ENCODE measurements at places on chromosomes 12 and 14. TPM values are rescaled to one million over a fixed set of nuclear protein-coding genes. Genes with fewer than 3 reads are reported as not detected.

DNA sequence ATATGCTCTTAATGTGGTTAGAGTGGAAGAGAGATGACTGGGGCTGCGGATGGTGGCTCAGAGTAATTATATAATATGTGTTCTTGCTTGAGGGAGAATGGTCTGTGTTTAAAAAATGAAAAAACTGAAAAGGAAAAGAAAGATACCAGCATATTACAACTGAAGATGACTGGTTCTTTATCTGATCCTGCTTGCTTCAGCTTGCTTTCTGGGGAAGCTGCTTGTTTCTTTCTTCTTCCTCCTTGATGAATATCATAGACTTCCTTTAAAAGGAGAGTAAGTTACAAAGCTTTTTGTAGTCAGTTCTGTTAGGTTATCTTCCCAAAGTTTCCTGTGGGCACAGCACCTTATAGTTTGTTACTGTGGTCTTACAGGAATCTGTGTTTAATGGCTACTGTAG is 210.9 kb downstream of the ERC1 start:
- DNase-seq: no peak

DNA sequence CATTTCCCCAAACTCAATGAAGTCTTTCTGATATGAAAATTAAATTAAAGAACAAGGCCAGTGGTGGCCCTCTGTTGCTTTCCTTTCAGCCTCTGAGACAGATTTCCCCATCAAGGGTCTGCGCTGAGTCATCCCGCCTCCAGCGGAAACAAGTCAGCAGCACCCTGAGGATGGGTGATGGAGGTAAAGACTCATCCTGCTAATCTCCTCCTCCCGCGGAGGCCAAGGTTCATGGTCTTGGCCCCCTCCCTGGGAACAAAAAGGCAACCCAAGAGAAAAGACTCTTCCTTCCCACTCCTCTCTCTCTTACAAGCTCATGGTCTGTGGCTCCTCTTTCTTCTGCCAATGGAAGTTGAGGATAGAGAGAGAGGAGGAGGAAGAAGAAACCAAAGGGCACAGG is 9.0 kb upstream of the NUMB start:
- DNase-seq: no peak

- no peak for DNase-seq
Observed at GRCh38 chr12:119940897-119941296, 48.1 kb upstream of the BICDL1 start.

GRCh38 chr12:113088037-113088436 is 31.5 kb downstream of the DTX1 start:
- DNase-seq: no peak

DNA sequence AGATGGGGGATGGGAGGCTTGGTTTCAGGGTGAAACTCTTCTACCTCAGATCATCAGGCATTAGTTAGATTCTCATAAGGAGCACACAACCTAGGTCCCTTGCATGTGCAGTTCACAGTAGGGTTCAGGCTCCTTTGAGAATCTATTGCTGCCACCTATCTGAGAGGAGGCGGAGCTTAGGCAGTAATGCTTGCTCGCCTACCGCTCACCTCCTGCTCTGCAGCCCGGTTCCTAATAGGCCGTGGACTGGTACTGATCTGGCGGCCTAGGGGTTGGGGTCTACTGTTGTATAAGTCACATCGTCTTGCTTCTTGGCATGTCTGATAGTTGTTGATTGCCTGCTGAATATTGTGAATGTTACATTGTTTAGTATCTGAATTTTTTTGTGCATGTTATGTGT is 12.2 kb downstream of the SCYL2 start:
- no peak for DNase-seq

DNA sequence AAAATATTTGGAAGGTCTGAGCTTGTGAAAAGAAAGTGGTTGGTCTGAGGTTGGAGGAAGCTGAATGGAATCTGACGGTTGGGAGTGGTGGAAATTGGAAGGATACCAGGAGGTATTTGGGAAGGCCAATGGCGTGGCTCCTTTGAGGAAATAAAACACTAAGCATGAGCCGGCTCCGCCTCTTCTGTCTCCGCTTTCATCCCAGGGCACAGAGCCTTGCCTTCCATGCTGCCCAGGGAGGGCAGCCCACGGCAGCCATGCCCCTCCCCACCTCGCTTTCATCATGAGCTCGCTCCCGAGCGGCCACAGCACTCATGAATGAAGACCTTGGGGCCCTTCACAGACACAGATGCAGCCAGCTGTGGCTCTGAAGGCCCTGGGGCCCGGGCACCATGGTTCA is 36.2 kb downstream of the HSP90AA1 start:
- no peak for DNase-seq

GRCh38 chr14:65864984-65865383 is 452.5 kb downstream of the FUT8 start:
- no peak for DNase-seq

GRCh38 chr14:105331575-105332349 is 17.2 kb downstream of the PACS2 start:
- no peak for DNase-seq

DNA sequence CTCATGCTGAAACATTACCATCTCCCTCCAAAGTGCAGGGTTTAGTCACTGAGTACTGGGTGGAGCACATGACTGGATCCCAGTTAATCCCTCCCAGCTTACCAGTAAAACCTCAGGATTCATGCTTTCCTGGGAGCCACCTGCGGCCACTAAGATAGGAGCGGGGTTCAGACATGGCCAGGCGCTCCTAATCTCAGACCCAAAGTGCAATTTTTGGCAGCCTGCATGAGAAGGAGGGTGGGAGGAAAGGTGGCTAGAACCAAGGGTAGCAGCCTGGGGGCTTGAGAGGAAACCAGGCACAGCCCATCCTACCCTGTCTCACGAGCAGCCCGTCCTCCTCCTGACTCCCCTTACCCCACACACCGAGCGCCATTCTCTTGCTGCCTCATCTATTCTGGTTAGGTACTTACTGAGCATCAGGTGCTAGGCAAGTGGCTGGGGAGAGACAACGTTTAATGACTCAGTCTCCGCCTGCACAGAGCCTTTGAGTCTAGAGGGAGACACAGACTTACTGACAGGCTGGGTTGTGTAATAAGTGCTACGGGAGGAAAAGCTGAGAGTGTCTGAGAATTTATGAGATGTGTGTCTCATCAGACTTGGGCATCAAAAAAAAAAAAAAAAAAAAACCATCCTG is 9.9 kb downstream of the GPRC5A start:
- DNase-seq: no peak

GRCh38 chr12:106380954-106381353 is 23.4 kb downstream of the POLR3B start:
- DNase-seq: no peak

DNA sequence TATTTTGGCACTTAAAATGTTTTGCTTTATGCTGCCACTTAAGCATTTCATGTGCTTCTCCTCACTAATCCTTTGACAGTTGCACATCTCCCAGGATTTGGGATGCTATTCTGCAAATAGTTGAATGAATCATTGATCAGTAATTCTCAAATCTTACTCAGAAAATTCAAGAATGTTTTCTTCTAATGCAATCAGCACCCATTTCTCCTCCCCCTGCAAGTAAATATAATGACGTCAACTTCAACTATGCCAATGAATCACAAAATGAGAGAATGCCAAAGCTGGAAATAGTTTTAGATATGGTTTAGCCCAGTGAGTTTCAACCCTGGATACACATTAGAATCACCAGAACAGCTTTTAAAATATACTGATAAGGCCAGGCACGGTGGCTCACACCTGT is 2.1 kb upstream of the BLOC1S1 start:
- DNase-seq: no peak

DNA sequence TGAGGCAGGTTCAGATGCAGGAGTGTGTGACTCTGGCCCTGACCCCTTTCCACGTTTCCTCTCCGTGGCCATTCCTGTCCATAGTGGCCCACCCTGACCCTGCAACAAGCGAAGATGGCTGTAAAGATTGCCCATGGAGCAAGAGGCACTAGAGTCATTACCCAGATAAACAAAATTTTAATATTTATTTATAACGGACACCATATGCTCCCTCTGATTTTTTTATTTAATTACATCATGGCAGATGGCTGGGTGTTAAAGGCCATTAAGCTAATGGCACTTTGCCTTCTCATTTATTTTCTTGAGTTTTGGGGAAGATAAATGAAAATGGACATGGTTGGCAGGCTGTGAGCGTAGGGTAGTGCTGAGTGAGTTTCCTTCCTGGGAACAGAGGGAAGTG is 58.7 kb downstream of the WSCD2 start:
- no peak for DNase-seq

DNA sequence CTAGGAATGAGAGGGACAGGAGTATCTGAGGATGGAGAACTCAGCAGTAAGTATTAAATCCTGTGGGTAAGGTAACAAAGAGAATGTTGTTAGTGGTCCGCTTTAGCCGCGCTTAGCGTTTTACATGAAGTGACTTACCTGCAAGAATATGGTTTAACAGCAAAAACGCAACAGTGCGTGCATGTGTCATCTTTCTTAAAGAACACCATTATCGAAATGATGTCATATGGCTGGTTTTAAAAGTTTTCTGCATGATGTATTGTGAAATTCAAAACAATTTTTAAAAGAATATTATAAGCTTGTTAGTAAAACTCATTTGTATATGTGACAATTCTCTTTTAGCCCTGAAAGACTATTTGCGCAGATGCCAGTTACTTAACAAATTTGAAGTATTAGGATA is 1.7 kb downstream of the LEMD3 start:
- no peak for DNase-seq

DNA sequence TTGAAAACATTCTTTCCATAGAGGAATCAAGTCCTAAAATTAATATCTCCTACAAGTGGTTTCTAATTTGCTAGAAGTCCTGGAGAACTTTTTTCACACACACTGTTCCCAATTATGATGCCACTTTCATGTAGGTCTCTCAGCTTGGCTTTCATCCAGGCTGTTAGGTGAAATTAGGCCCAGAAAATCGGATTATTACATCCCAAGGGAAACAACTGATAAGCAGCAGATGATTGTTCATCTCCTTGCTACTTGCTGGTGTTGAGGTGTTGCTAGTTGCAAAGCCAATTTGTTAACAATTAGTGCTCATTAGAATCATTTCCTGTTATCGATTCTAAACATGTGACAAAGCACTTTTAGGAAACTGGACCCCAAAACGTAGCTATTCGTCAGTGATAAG is 248.0 kb downstream of the PDZRN4 start:
- DNase-seq: no peak

- DNase-seq: no peak
Observed at GRCh38 chr12:110165540-110166159, 41.5 kb downstream of the IFT81 start.

DNA sequence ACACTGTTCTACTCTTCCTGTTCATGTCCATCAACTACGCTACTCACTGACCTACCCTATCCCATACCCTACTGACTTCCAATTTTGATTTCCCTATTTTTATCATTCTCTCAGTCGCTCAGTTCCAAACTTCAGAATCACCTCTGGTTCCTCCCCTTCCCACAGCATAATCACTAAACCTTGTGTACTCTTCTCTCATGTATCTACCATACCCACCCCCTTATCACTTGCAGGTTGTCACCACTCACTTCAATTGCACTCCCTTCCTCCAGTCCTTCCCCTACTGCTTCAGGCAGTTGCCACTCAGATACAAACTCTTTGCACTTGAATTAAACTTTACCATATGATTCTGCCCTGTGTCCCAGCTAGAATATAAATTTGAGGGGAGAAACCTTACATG is 6.3 kb downstream of the RACGAP1 start:
- DNase-seq: no peak

DNA sequence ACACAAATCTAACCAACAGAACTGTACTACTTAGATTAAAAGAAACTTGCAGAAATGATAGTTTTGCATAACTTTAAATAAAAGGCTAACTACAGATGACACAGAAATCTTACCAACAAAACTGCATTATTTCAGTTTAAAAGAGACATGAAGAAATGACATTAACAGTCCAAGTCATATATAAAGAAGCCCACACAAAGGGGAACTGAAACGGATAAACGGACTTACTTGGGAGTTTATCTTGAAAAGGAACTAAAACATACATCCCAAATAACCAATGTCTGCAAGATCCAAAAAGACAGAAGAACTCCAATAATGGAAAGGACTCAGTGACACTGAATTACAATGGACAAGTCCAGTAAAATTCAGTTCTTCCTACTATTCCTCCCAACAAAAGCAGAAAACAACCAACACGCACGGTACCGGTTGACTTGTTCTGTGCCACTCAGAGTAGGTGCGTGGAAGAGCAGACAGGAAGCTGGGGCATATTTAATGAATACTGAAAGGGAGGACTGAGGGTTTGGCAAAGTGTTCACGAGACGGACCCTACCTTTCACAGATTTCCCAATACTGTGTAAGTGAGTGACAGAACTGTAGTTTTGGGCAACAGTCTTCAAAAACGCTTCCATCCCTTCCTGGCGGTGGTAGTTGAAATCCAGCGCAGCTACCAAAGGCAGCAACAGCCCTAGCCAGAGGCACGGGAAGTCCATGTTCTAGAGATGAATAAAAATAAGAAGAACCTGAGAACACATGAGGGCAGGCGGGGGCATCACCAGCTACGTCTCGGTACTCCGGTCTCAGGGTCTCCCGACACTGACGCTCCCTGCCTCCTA is 627 bp downstream of the CPM start:
- DNase-seq: no peak

DNA sequence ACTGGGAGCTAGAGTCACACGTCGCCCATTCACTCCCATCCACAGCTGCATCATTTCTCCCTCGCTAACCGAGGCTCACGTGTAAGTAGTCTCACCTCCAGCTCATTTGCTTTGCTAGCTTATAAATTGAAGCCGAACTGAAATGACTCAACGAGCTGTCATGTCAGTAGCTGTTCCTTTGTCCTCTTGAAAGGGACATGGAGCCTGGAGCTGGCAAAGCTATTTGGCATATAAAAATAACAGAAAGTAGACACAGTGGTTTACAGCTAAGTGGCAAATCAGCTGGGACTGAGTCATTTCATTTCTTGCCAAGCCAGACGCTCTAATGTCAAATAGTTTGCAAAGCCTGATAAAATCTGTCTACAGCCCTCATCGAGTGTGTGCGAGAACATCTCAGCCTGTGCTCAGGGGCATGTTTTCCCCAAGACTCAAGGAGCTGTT is 114.4 kb upstream of the TMEM233 start:
- DNase-seq: no peak

ALG10 gene
- total RNA-seq: 4.6 TPM

MYL2 gene
- total RNA-seq: 0.49 TPM

SMCO2 gene
- total RNA-seq: not detected

DEGS2 gene
- 0.22 TPM for total RNA-seq

CLSTN3 gene
- total RNA-seq: 38.9 TPM

KIF26A gene
- 0.88 TPM for total RNA-seq

MED13L gene
- total RNA-seq: 37.8 TPM

FAR2 gene
- total RNA-seq: 1.4 TPM

VSIG10 gene
- 23.2 TPM for total RNA-seq
